ENCODE measurements at places on chromosomes 13 and 19. TPM values are rescaled to one million over a fixed set of nuclear protein-coding genes. Genes with fewer than 3 reads are reported as not detected.

The DKKL1 gene
- total RNA-seq: 0.52 TPM

The CCL25 gene
- not detected for total RNA-seq

The TNNT1 gene
- total RNA-seq: 540 TPM

The IZUMO2 gene
- total RNA-seq: not detected

The SBK2 gene
- total RNA-seq: 1.0 TPM

The DNASE2 gene
- 10.4 TPM for total RNA-seq

The SIGLEC14 gene
- not detected for total RNA-seq

The NUFIP1 gene
- total RNA-seq: 3.7 TPM

The ZNF552 gene
- 7.3 TPM for total RNA-seq

The DIRAS1 gene
- 1.6 TPM for total RNA-seq

The FCER2 gene
- total RNA-seq: under 0.01 TPM

The LONP1 gene
- total RNA-seq: 37.1 TPM

The GRK1 gene
- not detected for total RNA-seq

Data from skeletal muscle tissue (tissue), 5 donors.